GM12892 (cell line): ENCODE measurements at places on chromosomes 12 and 14.

- DNase-seq: no peak
Measured at GRCh38 chr12:126480451-126480850, 1415.2 kb downstream of the AACS start.

DNA sequence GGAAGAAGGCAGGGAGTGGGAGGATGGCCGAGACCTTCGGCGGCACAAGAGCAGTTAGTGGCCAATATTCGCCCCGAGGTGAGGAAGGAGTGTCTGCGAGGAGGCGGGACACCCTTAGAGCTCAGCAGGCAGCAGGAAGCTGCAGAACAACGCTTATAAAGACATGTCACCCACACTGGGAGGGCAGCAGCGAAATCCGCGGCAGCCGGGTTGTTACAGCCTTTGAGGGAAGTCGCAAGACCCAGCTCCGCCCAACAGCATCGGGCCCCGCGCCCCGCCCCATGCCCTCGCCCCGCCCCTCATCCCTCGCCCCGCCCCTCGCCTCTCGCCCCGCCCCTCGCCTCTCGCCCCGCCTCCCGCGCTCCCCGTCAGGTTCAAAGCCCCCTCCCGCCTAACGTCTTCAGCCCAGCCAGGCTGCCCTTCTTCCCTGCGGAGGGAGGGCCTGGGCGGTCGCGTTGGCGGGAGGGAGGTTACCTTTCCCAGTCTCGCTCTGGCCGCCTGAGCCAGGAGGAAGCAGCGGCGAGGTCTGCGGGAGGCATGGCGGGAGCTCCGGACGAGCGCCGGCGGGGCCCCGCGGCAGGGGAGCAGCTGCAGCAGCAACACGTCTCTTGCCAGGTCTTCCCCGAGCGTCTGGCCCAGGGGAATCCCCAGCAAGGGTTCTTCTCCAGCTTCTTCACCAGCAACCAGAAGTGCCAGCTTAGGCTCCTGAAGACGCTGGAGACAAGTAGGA lies at the start of gene ATP23:
Gene ATP23, plus strand, starts transcription at position 403 of the 730 bp plus-strand sequence. Its CDS starts 135 bp downstream, at position 538.
- peak; percentile 83 for DNase-seq

DNA sequence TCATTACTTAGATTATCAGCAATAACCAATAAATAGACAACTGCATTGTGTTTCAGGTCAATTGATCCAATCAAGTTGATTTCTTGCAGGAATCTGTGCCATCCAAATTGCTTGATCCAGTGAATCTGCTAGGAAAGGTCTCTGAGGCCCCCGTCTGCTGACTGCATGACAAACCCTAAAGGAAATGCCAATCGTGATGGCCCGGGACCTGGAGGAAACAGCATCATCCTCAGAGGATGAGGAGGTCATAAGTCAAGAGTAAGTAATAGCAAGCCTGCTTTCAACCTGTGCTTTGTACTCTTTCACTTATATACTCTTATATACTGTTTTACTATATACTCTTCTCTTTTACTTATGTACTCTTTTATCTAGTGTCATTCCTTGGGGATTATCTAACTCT lies 1.9 kb downstream of the TTLL5 start:
- no peak for DNase-seq

DNA sequence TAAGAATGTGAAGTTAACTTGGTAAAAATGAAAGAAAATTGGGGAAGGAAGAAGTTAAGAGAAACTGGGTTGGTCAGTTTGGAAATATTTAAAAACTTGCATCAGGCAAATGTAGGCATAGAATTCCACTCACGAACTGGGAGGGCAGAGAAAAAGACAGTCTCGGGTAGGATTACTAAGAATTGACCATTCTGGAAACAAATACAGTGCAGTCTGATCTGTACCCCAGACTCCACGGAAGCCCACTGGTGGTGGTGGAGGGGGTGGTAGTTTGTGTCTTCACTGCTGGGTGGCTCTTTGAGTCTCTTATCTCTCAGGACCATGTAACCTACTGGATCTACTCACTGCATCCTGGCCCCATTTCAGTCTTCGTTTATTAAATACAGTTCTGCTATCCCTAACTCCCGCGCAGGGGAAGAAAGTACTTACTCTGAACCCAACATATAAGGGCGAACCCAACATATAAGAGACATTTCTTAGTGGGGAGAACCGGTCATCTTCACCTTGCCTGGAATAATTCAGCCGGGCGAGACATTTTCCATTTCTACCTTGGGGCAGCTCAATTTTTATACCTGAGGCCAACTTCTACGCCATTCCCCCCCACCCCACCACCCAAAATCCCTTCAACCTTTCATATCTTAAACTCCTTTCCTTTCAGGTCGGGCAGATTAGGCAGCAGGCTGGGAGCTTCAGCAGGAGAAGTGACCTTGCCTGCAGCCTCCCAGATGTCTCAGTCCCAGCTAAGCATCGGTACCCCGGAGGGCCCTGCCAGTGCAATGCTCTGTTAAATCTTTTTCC lies 1.7 kb downstream of the SLC2A3 start:
- DNase-seq: no peak

- no peak for DNase-seq
Measured at GRCh38 chr14:94340533-94340932, 17.4 kb upstream of the SERPINA6 start.

DNA sequence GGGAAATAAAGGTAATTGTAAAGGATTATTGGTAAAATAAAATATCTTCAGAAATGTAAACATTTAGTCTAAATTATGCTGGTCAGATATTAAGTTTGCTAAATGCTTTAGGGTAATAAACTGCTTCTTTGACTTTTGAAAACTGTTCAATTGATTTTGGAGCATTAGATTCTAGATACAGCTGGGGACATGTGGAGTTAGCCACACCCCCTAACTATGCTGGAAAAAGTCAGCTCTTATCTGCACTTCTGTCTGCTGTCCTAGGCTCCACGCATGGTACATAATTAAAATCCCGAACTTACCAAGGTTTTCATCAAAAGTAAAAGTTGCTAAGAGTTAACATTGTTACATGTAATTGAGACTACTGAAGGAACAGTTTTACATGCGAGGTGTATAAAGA lies 78.8 kb downstream of the ITPR2 start:
- DNase-seq: no peak

GRCh38 chr12:108156717-108157116 lies 27.6 kb downstream of the WSCD2 start:
- no peak for DNase-seq

DNA sequence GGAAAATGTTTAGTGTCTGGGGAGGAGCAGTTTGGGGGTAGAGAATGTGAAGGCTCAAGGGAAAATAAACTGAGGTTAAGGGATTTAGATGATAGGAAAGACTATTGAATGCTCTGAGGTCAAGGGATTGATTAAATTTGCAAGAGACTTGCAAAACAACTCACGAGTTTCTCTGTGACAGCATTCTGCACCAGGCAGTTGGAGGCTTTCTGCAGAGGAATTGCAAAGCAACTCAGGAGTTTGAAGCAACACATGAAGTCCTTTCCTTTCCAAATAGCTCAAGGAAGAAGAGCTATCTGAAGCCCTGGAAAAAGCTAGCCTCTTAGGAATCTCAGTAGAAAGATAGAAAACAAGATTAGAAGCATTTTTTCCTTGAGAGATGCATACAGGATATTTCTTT lies 23.9 kb downstream of the SLC7A8 start:
- no peak for DNase-seq

GRCh38 chr12:127810041-127810440 lies 456.9 kb upstream of the TMEM132C start:
- DNase-seq: no peak

GRCh38 chr12:57105011-57105753 lies 6.0 kb downstream of the STAT6 start:
- DNase-seq: no peak

- DNase-seq: no peak
Measured at GRCh38 chr12:91773749-91774429, 371.8 kb downstream of the BTG1 start.

DNA sequence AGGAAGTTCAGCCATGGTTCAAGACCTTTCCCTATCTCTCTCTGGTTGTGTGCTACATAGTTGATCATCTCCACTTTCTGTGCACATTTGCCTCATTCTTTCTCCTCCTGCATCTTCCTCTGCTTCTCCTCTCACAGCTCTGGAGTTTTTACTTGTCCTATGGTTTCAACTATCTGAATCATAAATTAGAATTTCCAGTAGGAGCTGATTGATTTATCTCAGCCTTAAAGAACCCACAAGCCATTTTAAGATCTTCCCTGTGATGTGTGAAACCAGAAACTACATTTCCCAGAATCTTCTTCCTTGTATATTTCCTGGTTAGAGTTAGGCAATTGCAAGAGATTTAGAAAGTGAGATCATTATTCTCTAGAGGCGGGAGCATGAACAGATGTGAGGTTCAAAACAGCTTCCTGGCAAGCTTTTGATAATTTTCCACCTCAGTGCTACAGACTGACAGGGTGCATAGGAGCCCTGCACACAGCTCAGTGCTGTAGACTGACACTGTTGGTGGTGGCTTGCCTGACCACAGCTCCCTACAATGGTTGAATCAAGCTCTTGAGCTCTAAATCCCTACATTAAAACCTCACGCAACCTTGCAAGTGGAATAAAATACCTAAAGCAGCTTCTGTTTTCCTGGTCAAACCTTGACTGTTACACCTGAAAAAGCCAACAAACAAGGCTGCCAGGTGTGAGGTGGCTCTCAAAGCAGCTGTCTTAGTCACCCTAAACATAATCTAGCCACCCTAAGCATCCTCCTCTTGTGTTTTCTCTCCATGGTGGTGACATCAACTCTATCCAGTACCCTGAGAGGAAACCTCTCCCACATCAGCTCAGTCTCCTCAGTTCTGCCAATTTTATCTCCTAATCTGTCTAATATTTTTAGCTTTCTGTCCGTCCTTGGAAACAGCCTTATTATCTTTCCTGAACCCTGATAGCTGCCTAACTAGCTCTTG lies 21.5 kb upstream of the IFNG start:
- DNase-seq: no peak

- DNase-seq: no peak
Measured at GRCh38 chr12:42670719-42671118, 81.2 kb upstream of the PRICKLE1 start.

- DNase-seq: no peak
Measured at GRCh38 chr12:53082637-53083175, 3.5 kb upstream of the SPRYD3 start.

DNA sequence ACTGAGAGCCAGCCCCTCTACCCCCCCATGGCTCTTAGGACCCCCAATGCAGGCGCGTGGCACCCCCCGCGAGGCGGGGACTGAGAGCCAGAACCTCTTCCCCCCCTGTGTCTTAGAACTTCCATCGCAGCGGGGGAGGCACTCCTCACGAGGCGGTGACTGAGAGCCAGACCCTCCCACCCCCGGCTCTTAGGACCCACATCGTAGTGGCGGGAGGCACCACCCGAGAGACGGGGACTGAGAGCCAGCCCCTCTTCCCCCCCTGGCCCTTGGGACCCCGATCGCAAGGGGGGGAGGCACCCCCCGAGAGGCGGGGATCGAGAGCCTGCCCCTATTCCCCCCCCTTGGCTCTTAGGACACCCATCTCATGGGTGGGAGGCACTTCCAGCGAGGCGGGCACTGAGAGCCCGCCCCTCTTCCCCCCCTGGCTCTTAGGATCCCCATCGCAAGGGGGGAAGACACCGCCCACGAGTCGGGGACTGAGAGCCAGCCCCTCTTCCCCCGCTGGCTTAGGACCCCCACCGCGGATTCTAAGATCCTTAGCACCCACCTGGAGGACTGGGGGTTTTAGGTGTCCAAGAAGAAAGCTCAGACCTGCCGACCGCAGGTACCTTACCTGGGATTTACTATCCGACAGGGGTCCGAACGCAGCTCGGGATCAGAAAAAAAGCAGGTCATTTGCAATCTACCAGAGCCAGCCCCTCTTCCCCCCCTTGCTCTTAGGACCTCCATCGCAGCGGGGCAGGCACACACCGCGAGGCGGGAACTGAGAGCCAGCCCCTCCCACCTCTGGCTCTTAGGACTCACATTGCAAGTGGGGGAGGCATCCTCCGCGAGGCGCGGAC lies 44.9 kb downstream of the DDX11 start:
- peak; percentile 40 for DNase-seq

DNA sequence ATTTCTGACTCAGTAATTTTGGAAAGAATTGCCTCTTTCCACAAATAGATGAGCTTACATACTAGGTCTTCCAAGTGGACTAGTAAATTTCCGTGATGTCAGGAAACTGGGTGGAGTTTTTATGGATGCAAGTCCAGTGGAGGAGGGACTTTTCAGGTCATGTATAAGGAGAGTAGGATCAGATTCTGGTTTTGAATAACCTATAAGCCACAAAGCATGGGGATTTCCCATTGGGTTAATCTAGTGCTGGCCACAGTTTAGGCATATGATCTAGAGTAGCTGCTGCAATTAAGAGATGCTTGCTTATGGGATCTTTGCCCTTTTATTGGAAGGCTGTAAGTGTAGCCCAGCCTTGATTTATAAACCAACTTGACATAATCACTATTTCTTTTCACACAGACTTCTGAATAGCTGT lies 33.8 kb downstream of the STK38L start:
- DNase-seq: peak; percentile 13

DNA sequence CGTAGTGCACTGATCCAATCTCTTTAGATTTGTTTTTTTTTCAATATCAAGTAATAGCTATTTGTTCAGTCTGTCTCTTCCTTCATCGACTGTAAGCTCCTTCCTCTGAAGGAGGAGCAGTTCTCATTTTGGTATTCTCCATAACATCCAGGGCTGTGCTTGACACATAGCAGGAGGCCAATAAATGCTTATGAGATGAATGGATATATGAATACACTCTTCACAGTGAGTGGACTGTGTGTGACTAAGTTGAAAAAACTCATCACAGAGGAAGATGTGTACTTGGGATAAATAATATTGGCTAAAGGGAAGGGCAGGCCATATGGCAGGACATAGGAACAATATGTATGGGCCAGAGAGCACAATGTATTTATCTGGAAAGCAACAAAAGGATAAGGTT lies 205.3 kb upstream of the PRICKLE1 start:
- no peak for DNase-seq

GRCh38 chr12:3922033-3922432 lies 48.8 kb upstream of the PARP11 start:
- DNase-seq: no peak

GRCh38 chr12:85642808-85643207 lies 193.4 kb downstream of the RASSF9 start:
- DNase-seq: no peak

GRCh38 chr14:54440037-54440436 lies 1.1 kb downstream of the CNIH1 start:
- no peak for DNase-seq

- no peak for DNase-seq
Measured at GRCh38 chr14:52356025-52356424, 41.9 kb downstream of the PTGER2 start.

GRCh38 chr12:30679241-30679640 lies 16.4 kb downstream of the IPO8 start:
- no peak for DNase-seq
